ENCODE measurements at places on chromosomes 5 and 9. TPM values are rescaled to one million over a fixed set of nuclear protein-coding genes. Genes with fewer than 3 reads are reported as not detected.

MEF2C gene
- total RNA-seq, result 3.3 TPM

GRIN3A gene
- total RNA-seq, result not detected

MAMDC4 gene
- 17.2 TPM for total RNA-seq

PLPP7 gene
- total RNA-seq, result not detected

FIBCD1 gene
- not detected for total RNA-seq

IER5L gene
- total RNA-seq, result 1.8 TPM

CCL19 gene
- total RNA-seq, result not detected

SCGB3A1 gene
- total RNA-seq, result not detected

TMEM245 gene
- 26.7 TPM for total RNA-seq

SPINK4 gene
- not detected for total RNA-seq

IL3 gene
- 0.36 TPM for total RNA-seq

PLPPR1 gene
- total RNA-seq, result not detected

Measured in natural killer cell treated with Interleukin-12 subunit alpha and Interleukin-12 subunit beta and Interleukin-15 and Interleukin-18, amount 100 ng/mL, for 72 hours (primary cell).